Left ventricle myocardium inferior (tissue), 1 donor: ENCODE measurements at places on chromosomes 3 and 15.

DNA sequence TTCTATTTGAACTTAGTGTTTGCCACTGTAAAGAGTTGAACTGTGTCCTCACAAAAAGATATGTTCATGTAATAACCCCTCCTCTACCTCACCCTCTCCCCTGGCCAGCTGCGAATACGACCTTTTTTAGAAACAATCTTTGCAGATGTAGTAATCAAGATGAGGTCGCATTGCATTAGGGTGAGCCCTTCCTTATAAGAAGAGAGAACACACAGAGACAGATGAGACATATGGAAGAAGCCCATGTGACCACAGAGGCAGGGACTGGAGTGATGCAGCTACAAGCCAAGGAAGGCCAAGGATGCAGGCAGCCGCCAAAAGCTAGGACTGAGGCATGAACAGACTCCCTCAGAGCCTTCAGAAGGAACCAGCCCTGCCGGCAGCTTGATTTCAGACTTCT is 27.6 kb downstream of the GPR176 start:
- H3K27ac ChIP-seq = no peak overlapping the region
- H3K27me3 ChIP-seq = no peaks in the 10 kb centered on the region
- DNase-seq = no peak
- no peak overlapping the region for H3K4me3 ChIP-seq

DNA sequence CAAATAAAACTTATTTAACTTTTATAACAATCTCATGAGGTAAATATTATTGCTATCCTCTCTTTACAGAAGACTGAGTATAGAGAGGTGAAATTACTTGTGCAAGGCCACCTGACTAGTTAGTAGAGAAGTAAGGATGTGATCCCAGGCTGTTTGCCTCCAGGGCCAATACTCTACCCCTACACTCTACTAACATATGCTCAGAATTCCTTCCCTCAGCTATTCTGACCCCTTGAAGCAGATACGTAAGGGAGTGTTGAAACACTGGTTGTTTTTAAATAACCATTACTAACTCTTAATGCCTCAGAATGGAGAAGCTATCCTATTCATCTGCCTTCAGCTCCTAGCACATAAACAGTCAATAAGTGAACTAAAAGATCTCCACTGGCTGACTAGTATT is 24.1 kb downstream of the CSTA start:
- no peak overlapping the region for H3K27ac ChIP-seq
- H3K4me1 ChIP-seq = no peaks in the 10 kb centered on the region
- H3K36me3 ChIP-seq = no peaks in the 10 kb centered on the region
- no peak for DNase-seq
- H3K27me3 ChIP-seq = no peaks in the 10 kb centered on the region

- no peak overlapping the region for H3K27ac ChIP-seq
- no peak for DNase-seq
- H3K4me1 ChIP-seq = no peaks in the 10 kb centered on the region
- no peaks in the 10 kb centered on the region for H3K36me3 ChIP-seq
- H3K27me3 ChIP-seq = no peaks in the 10 kb centered on the region
These were observed 156.2 kb downstream of the ZMAT3 start for GRCh38 chr3:178915365-178915764.

DNA sequence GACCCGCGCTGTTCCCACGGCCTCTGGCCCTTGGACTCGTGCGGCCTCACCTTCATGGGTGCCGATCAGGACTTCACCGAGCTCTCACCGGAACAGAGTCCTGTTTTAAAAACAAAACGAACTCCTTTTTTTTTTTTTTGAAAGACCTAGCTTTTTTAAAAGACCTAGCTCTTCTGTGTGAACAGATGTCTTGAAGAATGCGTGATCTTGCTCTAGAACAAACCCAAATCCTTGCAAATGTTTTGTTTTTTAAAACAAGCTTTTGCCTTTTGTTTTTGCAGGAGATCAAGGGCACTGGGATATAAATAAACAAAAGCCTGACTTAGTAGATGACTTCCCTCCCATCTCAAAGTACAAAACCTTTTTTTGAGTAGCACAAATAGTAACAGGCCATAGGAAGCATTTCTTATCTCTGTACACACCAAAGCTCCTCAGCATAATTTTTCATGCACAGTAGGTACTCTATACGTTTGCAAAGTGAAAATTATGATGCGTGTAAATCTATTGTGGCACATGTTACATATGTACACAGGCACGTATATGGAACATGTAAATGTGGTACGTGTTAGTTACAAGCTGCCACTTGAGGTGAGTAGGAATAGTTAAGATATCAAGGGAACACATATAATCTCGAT is 1.1 kb upstream of the MSL2 start:
- H3K4me3 ChIP-seq = peak overlapping the region; percentile 77
- no peak for DNase-seq

- peak overlapping the region; percentile 64 for H3K4me3 ChIP-seq
- H3K36me3 ChIP-seq = no peaks in the 10 kb centered on the region
- DNase-seq = peak; percentile 76
- H3K4me1 ChIP-seq = peaks cover 4% of the 10 kb centered on the region
- peak overlapping the region; percentile 40 for H3K27ac ChIP-seq
These were observed 13.6 kb upstream of the SMCO1 start for GRCh38 chr3:196528639-196529233.

DNA sequence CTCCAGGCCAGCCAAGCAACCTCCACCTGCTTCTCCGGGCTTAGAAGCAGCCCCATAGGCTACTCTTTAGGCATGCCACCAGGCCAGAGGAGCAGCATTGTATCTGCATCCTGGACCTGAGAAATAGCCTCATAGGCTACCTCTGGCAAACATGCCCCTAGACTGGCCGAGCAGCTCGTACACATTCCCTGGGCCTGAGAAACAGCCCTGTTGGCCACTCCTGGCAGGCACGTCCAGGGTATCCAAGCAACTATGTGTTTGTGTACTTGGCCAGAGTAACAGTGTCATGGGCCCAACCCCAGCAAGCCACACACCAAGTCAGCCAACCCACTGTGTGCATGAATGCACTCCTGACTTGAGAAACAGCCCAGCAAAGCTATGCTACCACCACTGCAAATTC is 498.7 kb upstream of the CDIN1 start:
- no peak overlapping the region for H3K4me3 ChIP-seq
- H3K27ac ChIP-seq = peak overlapping the region; percentile 37
- no peaks in the 10 kb centered on the region for H3K4me1 ChIP-seq

GRCh38 chr3:136658946-136659682 is 93.1 kb downstream of the STAG1 start:
- H3K4me1 ChIP-seq = peaks cover 19% of the 10 kb centered on the region
- no peaks in the 10 kb centered on the region for H3K27me3 ChIP-seq
- no peak for DNase-seq
- H3K36me3 ChIP-seq = no peaks in the 10 kb centered on the region
- H3K27ac ChIP-seq = no peak overlapping the region
